ENCODE measurements at places on chromosomes 1 and 21.

DNA sequence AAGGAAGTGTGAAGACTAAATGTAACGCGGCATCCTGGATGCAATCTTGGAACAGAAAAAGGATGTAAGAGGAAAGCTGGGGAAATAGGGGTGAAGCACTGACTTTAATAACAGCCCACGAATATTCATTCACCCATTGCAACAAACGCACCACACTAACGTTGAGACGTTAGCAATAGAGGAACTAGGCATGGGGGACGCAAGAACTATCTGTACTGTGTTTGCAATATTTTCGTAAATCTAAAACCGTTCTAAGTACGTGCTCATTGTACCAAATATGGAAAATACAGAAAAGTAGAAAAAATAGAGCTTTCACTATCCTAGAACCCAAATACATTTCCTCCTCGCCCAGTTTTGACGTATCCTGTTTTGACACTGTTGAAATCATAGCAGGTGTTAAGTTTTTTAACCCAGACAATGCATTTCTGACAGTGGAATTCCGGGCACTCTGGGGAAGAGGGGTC is 3.9 kb downstream of the LAPTM5 start:
- DNase-seq: no peak

GRCh38 chr1:201363467-201363866 is 14.0 kb downstream of the TNNT2 start:
- no peak for DNase-seq

DNA sequence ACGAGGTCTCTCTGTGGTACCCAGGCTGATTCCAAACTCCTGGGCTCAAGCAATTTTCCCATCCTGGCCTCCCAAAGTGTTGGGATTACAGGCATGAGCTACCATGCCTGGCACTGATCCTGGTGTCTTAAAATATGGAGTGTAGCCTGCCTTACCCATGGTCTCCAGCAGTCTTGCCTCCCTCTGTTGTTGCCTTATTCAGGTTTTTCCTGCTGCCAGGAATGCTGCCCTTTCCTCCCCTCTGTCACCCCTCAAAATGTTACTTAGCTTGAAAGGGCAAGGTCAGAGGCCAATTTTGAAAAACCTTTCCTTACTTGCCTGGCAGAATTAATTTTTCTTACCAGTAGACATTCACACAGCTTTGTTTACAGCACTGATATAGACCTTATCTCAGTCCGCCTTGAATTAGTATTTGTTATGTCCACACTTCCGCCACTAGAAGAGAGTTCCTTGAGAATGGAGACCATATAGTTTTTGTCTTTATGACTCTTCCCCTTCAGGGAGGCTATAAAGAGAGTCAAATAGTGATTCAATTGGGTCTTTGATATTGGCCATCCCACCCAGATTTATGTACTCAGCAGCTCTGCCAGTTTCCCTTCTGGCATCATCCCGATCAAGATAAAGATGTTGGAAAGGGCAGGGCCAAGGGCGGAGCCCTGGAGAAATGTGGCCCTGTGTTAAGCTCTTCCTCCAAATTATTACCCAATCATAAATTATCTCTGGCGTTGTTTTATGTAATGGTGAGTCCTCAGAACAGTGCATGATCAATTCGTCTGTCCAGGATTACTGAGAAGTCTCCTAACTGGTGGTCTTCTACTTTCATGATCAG is 38.8 kb downstream of the C1orf21 start:
- no peak for DNase-seq

DNA sequence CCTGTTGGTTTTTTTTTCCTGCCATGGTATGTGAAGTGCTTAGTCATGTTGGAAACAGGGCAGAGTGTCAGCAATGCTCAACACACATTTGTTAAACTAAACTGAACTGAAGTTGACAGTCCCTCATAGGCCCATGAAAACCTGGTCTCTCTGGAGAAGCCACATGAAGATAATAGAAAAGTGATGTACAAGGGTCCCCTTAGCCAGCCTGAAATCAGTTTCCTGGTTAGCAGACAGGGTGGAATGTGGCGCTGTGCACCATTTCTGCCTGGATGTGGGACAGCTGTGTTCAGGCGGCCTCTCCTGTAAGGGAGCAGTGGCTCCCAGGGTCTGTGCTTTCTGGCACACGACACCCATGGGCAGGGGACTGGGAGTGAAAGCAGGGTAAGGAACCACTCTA is 9.9 kb upstream of the CHI3L1 start:
- no peak for DNase-seq

DNA sequence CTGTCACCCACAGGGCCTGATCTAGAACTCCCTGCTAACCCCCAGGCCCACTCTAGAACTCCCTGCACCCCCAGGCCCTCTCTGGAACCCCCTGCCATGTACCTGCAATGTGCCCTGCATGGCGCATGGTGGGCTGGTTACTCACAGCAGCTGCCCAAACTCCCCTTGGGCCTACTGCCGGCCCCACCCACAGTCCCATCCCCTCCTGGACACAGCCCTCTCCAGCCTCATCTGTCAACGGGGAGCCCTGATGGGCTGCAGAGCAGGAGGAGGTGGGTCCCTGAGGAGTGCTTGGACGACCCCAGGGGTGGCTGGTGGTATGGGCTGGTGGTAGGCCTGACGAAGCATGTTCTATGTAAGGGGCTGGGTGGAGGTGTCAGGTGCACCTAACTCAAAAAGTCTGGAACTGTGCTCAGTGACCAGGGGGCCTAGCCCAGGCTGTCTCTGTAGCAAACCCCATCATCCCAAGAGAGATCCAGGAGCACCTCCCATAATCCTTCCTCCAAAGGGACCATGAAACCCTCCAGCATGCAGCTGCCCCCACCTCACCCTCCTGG is 19.0 kb upstream of the PRSS38 start:
- DNase-seq: no peak
